CD4-positive, alpha-beta T cell treated with Interleukin-21 for 1 hour (primary cell): ENCODE measurements at places on chromosomes 3 and 15.

GRCh38 chr15:50247819-50248655, 17.5 kb downstream of the HDC start:
- DNase-seq = peak; percentile 58

GRCh38 chr3:28646435-28646834, 297.8 kb upstream of the AZI2 start:
- no peak for DNase-seq

GRCh38 chr3:143998266-143998665, 26.6 kb downstream of the DIPK2A start:
- peak; percentile 16 for DNase-seq

- no peak for DNase-seq
These were observed 29.9 kb upstream of the CACNA2D2 start for GRCh38 chr3:50533316-50533715.

- DNase-seq = no peak
These were observed 625.9 kb downstream of the NLGN1 start for GRCh38 chr3:174023421-174023820.

DNA sequence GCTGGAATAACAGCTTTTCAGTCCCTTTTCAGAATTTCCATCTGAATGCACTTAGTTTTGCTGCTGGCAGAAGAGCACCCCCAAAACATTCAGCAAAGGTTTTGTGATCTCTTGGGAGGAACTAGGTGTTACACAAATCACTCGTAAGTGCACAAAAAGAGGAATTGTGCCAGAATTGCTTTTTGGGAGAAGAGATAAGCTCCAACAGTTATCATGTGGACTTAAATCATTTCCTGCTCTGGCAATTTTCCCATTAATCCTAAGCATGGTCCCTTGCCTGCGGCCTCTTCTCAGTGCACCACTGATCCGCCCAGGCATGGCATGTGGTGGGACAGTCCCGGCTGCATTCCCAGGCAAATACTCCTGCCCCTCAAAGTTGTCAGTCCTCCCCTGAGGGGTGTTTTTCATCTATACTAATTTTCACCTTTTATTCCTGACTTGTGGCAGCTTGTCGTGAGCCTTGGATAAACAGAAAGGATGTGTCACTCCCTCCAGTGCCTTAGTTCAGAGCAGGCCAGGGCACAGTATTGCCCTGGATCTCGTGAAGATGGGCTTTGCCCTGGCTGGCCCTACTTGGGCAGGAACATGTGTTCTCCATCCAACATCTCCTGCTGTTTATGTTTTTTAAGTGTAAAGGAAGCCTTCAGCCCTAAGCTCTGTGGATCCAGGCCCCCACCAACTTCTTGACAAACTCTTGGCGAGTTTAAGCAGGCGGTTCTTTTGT, 44.6 kb upstream of the VILL start:
- no peak for DNase-seq

GRCh38 chr15:84871428-84871985, 13.0 kb upstream of the SLC28A1 start:
- DNase-seq = no peak

- DNase-seq = no peak
These were observed 124.8 kb upstream of the ABI3BP start for GRCh38 chr3:101117980-101118379.

GRCh38 chr3:63387568-63387967, 109.5 kb downstream of the SYNPR start:
- no peak for DNase-seq

GRCh38 chr3:132346841-132347736, 29.9 kb downstream of the ACP3 start:
- no peak for DNase-seq

DNA sequence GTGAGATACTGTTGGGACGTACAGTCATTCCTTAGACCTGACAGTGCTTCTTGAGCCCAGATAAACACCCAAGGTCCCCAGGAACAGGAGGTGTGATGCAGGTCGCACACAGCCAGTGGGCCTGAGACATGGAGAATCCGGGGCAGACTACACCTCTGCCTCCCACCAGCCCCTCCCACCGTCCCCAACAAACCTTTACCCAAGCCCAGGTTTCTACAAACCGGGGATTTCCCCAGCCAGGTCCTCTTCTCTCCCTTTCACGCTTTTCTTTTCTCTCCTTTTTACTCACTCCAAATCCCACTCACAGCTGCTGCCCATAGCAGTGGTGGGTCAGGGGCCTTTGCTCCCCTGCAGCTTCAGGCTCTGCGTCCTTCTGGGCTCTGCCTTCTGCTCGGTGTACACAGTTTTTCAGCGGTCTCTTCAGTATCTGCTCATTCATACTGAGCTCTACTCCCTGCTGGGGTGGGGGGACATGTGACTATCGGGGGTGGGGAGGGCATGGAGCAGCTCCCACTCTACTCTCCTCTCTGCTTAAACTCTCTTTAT, 4.8 kb upstream of the PCSK6 start:
- no peak for DNase-seq

GRCh38 chr15:96053031-96053780, 277.3 kb upstream of the NR2F2 start:
- DNase-seq = no peak

DNA sequence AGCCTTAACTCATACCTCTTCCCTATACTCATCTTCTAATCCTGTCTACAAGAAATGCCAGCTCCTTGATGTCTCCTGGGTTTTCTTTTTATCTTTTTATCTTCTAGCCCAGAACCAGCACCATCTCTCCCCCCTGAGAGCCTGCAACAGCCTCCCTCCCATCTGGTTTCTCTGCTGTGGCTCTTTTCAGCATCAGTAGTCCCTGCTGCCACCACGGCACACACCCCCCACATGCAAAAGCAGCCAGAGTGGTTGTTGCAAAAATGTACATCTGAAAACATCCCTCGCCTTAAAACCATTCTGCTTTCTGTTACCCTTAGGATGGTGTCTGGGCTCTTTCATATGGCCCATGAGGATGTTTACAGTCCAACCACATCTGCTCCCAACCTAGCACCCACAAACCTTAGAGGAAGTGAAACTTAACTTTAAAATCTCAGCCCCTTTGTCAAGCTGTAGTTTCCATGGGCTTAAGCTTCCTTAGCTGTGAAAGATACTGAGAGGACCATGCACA, 775 bp downstream of the TTC21A start:
- DNase-seq = peak; percentile 55

GRCh38 chr15:49088996-49089395, 42.8 kb upstream of the SECISBP2L start:
- DNase-seq = no peak

GRCh38 chr3:108407886-108408285, 102.5 kb downstream of the MYH15 start:
- DNase-seq = no peak

GRCh38 chr15:72844067-72844466, 60.5 kb upstream of the ADPGK start:
- DNase-seq = no peak

DNA sequence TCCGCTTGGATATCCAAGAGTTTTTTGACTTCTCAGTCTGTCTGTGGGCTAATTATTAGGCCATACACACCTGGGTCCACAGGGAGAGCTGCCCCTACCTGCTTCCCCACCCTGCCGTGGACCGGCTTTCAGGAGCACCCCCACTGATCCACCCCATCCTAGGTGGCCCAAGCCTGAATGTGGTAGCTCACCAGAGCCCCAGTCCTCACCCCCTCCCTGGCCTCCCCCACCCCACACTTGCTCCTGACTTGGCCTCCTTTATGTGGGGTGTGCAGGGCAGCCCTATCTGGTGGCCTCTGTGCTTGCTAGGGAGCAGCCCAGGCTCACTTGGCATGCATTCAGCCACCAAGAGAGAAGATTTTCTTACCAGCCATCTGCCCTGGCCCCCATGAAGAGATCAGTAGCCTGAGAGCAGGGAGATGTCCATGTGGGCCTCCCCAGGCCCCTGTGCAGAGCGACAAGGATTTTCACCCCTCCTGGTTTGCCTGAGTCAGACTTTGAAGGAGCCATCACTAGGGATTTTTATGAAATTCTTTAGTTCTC, 11.2 kb downstream of the LRRK1 start:
- no peak for DNase-seq

DNA sequence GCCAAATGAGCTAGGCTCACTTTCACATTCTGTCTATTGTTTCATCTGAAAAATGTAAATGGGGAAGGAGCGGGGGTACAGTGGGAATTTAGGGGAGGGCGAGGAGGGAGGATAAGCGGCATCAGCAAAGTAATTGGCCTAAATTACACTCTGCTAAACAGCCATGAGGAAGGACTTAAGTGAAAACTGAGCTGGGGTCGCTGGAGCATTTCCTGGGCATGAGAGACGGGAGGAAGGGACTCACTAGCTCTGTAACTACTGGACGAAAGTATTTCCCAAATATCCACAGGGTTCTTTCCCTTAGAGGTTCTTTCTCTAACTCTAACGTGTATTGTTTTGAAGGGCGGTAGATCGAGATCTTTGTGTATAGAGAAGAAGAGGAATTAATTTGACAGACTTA, 418.0 kb downstream of the SOX2 start:
- DNase-seq = no peak

DNA sequence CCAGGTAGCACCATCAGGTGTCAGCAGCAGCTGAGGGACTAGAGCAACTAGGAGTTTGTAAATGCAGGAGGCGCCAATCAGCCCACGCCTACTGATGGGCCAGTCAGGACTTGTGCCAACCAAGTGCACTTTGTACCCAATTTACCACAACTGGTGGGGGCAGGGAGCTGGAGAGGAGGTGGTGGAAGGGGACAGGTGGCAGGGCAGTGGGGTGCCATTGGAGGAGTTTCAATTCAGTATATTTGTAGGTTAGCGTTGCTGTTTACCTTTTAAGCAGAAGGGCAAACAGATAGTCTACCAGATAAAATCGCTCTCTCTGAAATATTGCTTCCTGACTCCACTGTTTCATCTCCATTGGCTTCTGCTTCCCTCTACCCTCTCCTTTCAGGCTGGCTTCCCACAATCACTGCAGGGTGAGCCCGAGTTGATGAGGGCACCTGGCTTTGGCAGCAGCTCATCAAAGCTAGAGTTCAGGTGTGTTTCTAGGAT, 75.7 kb downstream of the TRIM69 start:
- no peak for DNase-seq

- DNase-seq = no peak
These were observed 44.0 kb downstream of the CD200 start for GRCh38 chr3:112376992-112377391.

GRCh38 chr3:70064194-70064779, 64.8 kb downstream of the SAMMSON start:
- DNase-seq = no peak

GRCh38 chr3:62968128-62968527, 92.9 kb upstream of the CADPS start:
- DNase-seq = no peak

DNA sequence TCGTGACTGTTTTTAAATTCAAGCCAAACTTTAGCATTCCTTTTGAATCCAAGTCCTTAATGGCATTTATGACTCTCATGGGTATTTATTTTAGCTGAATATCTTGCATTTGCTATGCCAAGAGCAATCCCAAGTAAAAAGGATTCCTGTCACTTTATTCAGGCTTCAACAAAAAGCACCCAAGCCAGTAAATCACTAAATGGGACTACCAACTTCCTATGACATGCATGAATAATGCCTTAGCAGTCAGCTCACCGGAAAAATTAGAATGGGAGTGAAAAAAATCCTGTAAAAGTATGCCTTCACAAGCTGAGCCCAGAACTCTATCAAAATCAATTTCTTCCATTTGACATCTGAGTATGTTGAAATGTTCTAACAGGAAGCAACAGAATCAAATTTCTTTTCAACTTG, 1297.9 kb downstream of the ROBO2 start:
- DNase-seq = no peak

- DNase-seq = no peak
These were observed 312.1 kb upstream of the TGFBR2 start for GRCh38 chr3:30294241-30294667.

DNA sequence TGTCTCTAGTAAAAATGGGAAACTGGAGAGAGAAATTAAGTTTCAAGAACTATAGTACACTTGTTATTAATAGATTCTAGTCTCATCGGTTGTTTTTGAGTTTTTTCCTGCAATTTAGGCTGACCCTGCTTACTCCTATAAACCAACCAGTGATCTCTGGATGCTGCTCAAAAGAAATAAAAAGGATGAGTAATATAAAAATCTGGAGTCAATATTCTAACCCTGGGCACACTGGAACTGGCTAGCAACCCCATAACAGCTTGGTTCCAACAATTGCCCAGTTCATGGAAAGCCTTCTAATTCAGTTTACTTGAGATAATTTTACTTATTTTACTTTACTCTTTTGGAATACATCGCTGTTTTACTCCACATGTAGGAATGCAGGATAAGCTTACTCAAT, 211.6 kb downstream of the GBE1 start:
- DNase-seq = no peak

DNA sequence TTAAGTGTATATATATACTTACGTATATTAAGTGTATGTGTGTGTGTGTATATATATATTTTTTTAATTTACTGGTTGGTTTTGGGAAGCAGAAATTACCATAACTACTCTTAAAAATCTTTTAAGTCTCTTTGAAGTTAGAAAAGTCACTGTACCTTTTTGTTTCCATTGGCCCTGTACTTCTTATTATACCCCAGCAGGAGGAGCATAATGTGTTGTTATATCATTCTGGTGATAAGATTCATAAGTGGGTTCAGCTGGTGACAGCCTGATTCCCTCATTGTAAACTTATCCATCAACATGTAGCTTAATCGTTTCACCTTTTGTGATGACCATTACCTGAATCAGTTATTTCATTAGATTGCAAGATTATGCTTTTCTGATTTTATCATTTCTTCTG, 30.8 kb downstream of the MLH1 start:
- peak; percentile 15 for DNase-seq
